ENCODE measurements at places on chromosomes 3 and 15.

- DNase-seq: no peak
Observed at GRCh38 chr15:48267766-48268165, 61.7 kb downstream of the SLC12A1 start.

DNA sequence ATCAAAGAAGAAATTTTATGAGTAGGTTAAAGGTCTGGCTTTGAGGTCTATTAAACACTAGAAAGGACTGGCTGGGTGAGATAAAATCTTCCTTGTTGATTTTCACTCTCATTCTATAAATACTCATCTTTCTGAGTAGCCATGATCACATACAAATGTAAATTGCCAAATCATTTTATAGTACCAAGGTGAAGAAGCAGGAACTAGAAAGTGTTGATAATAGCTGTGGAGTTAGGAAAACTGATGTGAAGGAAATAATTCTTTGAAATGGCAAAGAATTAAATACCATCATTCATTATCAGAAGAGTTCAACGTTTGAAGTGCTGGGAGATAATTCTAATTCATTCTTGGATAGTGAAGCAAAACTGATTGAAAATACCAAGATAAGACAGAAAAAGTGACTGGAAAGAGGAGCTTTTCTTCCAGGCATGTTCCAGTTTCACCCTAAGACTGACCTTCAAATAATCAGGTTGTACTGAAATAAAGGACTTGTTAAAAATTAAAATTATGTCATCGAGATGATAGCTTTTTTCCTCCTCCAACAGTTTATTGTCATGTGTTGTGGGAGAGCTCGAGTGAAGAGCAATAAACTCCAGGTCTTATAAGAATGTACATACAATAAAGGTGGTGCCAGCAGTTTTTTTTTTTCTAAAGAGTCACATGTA, 17.4 kb downstream of the THBS1 start:
- no peak for DNase-seq

DNA sequence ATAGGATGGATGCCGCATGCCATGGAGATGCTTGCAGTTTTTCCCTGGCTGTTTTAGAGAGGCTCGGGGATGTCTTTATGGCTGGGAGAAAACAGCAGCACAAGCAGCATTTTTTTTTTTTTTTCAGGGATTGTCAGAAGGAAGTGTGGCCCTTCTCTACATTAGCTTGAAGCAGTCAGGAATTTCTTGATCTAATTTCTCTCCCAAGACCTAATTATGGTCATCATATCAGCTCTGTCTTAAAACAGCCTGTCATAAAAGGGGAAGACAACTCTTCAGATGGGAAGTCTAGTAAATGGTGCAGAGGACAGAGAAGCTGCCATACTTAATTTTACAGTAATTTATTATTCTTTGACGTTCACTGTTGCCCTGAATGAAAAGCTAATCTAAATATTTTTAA, 44.5 kb downstream of the EAF1 start:
- no peak for DNase-seq

GRCh38 chr15:57537072-57537471, 54.6 kb upstream of the MYZAP start:
- no peak for DNase-seq

DNA sequence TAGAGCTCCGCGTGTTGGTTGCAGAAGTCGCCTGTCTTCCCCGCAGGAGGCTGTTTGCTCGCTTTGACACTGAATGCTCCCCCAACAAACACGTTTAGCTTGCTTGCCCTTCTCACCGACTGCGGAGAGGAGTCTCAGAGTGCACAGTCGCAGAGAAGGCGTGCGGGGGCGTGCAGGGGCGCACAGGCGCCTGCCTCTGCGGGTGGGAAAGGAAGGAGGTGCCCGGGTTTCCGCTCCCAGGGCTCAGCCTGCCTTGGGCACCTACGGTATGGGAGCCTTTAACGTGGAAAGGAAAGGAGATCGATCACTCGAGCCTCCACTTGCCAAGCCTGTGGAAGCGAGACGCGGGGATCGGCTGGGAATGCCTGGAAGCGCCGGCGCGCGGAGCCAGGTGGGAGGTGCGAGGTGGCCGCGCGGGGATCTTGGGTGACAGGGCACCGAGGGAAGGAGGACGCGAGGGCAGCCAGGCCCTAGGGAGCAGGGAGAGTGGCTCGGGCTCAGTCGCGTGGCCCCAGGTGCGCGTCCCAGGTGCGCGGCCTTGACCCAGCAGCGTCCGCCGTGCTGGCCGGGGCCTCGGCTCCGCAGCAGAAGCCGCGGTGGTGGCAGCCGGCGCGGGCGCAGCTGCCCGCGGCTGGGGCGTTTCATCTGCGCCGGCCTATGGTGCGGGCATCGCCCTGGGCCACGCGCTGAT, at the start of gene FAN1:
Gene FAN1, plus strand, starts transcription at position 419 of the 691 bp plus-strand sequence. CDS start 749 bp downstream, outside the sequence.
- DNase-seq: peak; percentile 78

GRCh38 chr3:70277304-70277703, 35.1 kb downstream of the MDFIC2 start:
- DNase-seq: no peak

- no peak for DNase-seq
Observed at GRCh38 chr3:127100459-127101410, 92.2 kb upstream of the PRR23E start.

GRCh38 chr15:71049706-71050422, 65.4 kb upstream of the THSD4 start:
- DNase-seq: no peak

DNA sequence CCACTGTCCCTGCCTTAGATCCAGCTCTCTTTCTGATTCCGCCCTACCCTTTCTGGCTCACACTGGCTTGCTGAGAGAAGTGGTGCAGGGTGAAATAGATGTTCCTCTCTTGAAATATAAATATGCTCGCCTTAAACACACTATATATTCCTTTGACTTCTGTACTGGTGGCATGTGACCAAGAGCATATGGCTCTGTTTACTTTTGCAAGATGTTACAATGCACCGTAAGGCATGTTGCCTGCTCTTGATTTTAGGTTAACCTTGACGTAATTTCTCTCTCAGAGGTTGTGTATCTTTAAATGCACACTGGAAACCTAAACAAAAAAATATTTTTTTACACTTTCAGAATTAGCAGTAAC, 749 bp downstream of the RSRC1 start:
- no peak for DNase-seq

GRCh38 chr3:45870099-45870498, 16.2 kb upstream of the CCR9 start:
- peak; percentile 71 for DNase-seq

GRCh38 chr3:59480486-59480995, 430.7 kb upstream of the CFAP20DC start:
- no peak for DNase-seq

DNA sequence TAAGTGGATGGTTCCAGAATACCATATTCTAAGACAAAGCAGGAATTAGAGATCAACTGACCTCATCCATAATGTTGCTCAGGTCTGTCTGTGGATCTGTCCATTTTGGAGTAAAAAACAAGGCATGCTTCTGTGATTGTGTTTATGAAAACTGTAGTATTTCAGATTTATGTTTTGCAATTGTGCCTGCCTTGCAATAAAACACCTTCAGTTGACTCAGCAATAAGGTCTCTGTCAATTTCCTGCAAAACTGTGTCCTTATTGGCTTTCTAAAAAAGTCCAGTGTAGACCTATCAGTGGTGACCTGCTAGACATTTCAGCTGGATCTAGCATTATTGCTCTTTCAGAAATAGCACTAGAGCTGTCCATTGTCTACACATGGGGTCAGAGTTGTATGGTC, 409.5 kb upstream of the AZI2 start:
- no peak for DNase-seq

GRCh38 chr3:58350627-58351013, 17.9 kb downstream of the PXK start:
- no peak for DNase-seq

- no peak for DNase-seq
Observed at GRCh38 chr3:99559196-99559595, 79.2 kb upstream of the COL8A1 start.

DNA sequence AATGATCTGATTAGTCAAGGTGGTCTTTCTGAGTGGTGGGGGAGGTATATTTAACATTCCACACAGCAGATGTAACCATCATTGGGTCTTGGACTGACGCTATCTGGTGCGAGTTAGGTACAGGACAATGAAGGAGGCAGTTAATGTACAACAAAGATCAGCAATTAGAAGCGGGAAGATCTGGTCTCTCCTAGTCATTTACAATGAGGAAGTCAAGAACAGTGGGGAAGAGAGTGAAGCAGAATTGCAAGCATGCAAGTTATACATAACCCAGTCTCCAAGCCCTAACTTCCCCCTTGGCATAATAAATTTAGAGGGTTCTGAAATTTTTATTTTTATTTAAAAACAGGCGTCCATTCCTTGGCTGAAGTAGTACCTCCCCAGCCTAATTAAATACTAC, 14.1 kb downstream of the GPD1L start:
- no peak for DNase-seq

GRCh38 chr3:124207873-124208485, 216.1 kb upstream of the ROPN1 start:
- no peak for DNase-seq

DNA sequence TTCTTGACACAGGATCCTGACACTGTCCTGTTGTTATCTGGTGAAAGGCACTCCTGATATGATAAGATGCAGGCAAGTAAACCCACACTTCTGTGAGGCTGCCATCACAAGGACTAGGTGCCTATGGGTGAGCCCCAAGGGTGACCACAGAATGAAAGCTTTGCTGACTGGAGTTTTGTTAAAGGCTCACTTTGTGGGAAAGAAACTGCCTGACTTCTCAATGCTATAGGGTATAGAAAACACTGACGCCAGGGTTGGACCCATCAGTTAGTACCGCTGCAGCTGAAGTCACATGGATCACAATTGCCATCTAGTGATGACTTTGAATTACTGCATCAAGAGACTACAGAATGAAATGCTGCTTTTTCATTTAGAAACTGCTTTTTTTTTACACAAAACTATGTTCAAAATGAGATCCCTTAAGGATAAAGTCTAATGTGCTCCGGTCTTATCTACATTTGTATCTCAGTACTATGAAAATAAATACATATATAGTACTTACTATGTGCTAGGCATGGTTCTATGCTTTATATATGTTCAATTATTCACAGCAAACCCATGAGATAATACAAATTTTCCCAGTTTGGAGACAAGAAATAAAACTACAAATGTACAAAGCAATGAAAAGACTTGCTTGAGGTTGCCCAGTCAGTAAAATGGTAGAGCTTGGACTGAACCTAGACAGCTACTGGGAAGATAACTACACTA, 64.2 kb upstream of the CMSS1 start:
- peak; percentile 69 for DNase-seq

GRCh38 chr3:128597900-128598299, 52.7 kb downstream of the RPN1 start:
- DNase-seq: no peak

DNA sequence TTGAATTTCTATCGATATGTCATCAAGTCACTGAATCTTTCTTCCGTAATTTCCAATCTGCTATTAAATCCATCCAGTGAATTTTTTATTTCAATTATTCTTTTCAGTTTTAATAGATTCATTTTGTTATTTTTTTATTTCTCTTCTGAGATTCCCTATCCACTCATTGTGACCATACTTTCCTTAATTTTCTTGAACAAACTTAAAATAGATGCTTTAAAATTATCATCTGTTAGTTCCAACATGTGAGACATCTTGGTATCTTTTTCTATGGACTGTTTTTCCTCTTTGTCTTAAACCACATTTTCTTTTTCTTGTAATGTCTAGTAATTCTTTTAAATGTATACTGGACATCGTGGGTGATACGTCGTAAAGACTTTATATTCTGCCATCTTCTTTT, 236.6 kb upstream of the TLE3 start:
- DNase-seq: no peak

- no peak for DNase-seq
Observed at GRCh38 chr3:37934631-37935289, 55.8 kb upstream of the VILL start.

DNA sequence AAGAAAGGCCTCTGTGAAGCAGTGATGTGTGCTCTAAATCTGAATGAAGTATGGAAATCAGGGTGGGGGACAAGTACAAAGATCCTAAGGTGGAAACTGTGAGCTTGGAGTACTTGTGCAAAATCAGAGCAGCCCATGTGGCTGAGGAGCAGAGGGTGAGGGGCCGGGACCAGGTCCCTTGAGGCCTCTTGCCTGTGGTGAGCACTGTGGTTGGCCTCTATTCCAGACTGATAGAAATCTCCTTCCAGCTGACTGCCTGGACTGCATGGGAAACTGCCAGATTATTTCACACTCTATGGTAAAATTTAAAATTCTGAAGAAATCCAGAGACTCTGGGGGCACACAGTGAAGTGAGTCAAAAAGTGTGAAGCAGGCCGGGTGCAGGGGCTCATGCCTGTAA, 81.4 kb downstream of the TM4SF4 start:
- DNase-seq: no peak

DNA sequence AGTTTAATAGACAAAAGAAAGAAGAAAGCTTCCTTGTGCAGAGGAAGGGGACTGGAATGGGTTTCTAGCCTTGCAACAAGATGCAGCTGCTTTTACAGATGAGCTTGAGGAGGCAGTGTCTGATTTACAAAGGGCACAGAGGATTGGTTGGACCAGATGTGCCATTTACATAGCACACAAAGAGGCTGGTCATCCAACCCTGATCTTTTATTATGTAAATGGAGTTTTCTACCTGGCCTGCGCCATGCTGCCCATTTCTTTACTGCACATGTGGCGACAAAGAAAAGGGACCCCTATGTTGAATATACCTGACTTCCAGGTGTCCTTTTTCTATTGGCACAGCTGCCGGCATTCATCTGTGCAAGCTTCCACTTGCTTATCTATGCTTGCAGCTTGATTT, 409.4 kb upstream of the FRG2C start:
- no peak for DNase-seq

DNA sequence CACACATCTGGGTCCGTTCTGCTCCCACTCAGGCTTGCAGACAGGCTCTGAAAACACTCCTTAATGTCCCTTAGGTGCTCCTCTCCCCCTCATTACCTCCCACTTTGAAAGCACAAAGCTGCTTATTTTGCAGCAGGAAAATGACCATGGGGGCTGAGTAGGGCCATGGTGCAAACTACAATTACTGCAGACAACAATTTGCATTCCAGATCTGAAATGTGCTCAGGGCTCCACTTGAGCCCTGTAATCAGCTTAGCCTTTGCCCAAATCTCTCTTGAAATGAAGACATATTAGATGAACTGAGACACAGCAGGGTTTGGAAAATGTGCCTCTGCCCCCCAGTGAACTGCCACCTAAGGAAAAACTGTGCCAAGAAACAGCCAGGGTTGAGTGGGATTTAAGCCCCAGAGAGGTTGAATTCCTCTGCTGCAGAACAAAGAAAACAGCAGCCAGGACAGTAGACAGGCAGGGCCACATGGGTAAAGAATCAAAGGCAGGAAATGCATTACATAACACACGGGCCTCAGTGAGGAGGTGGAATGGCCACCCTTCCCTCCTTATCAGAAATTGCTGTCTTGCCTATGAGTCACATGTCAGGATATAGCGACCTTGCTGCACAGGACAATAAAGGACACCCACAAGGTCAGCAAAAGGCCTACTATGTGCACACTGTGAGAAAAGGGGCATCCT, 126.8 kb upstream of the ARHGEF3 start:
- no peak for DNase-seq

DNA sequence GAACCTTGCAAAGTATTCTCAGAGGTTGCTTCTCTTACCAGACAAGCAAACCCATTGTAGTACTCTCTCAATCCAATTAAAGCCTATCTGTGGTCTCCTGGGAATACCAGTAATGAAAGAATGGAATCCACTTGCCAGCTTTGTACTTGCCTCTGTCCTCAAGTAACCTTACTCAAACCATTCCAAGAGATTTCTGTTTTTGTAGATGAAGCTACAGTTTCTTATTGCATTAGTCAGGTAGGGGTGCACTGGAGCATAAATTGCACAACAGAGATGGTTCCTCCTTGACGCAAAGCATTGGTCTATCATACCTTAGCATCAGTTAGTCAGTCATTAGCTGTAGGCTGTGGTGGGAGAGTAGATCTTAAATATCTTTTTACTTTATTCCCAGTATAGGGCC, 52.9 kb downstream of the BTLA start:
- DNase-seq: no peak
